ENCODE measurements at places on chromosomes 4 and X.

- DNase-seq: no peak
Observed at GRCh38 chr4:145808848-145809512, 129.0 kb downstream of the C4orf51 start.

DNA sequence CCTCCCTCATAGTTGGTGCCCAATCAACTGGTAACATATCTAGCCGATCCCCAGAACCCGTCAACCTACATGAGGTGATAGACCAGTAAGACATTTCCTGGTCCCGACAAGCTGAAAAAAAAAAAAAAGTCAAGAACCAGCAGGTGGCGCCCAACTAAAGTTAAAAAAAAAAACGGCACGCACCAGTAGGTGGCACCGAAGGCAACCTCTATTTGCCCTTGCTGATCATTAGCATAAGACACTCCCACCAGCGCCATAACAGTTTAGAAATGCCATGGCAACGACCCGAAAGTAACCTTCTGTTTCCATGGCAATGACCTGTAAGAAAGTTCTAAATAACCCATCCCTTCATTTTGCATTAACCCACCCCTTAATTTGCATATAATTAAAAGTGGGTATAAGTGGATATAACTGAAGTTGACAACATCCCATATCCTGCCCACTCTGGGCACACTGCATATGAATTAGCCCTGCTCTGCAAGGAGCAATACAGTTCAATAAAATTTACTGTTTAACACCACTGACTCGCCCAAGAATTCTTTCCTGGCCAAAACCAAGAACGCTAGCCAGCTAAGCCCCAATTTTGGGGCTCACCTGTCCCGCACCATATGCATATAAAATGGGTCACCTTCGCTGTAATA lies 83.9 kb upstream of the SPANXB1 start:
- DNase-seq: peak; percentile 22

GRCh38 chrX:97401586-97402136 lies 518.0 kb downstream of the RPA4 start:
- DNase-seq: no peak

GRCh38 chr4:187586892-187587291 lies 408.7 kb upstream of the ZFP42 start:
- no peak for DNase-seq

DNA sequence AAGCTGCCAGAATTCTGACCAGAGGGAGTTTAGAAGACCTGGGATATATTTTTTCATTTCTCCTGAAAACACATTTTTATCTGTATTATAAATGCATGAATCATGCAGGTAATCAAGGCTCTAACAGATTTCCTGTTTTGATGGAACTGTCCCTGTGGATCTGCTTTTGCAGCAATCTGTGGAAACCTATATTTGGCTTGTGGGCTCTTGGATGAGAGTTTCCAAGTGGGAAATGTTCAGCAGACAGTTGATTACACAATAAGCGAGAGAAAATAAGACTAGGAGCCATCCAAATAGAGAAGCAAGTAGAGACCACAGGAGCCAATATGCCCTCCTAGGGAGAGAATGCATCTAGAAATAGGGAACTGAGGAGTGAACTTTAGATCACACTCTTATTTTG lies 105.0 kb downstream of the NDST3 start:
- DNase-seq: no peak

DNA sequence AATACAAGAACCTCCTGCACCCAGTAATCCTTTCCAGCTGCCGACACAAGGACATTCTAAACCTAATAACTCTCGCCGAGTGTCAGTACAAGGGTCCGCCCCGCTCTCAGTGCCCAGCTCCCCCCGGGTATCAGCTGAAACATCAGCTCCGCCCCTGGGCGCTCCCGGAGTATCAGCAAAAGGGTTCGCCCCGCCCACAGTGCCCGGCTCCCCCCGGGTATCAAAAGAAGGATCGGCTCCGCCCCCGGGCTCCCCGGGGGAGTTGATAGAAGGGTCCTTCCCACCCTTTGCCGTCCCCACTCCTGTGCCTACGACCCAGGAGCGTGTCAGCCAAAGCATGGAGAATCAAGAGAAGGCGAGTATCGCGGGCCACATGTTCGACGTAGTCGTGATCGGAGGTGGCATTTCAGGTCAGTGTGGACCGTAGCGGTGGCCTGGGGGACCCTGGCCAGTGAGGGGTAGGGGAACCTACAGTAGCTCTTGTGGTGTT lies at the start of gene MAOA:
MAOA (plus strand) TSS at position 295 of the 490 bp plus-strand sequence; CDS start at position 338, 43 bp downstream.
- no peak for DNase-seq

DNA sequence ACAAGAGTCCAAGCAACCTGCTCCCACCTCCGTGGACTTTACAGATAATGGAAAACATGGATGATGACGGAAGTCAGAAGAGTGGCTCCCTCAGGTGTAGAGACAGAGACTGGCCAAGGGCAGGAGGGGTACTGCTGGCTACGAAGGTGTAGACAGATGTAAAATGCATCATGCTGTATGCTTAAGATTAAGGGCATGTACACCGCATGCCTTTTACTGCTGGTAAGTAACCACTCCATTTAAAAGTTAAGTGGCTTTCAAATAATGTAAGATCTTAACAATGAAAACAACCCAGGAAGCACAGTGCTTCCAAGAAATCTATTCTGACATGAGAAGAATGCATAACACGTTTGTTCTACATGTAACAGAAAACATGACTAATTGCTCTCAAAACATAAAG lies 76.9 kb upstream of the FAM9B start:
- DNase-seq: no peak

GRCh38 chrX:42751573-42751972 lies 26.4 kb downstream of the PPP1R2C start:
- DNase-seq: no peak

GRCh38 chr4:181140037-181140603 lies 1103.1 kb upstream of the TENM3 start:
- peak; percentile 6 for DNase-seq

DNA sequence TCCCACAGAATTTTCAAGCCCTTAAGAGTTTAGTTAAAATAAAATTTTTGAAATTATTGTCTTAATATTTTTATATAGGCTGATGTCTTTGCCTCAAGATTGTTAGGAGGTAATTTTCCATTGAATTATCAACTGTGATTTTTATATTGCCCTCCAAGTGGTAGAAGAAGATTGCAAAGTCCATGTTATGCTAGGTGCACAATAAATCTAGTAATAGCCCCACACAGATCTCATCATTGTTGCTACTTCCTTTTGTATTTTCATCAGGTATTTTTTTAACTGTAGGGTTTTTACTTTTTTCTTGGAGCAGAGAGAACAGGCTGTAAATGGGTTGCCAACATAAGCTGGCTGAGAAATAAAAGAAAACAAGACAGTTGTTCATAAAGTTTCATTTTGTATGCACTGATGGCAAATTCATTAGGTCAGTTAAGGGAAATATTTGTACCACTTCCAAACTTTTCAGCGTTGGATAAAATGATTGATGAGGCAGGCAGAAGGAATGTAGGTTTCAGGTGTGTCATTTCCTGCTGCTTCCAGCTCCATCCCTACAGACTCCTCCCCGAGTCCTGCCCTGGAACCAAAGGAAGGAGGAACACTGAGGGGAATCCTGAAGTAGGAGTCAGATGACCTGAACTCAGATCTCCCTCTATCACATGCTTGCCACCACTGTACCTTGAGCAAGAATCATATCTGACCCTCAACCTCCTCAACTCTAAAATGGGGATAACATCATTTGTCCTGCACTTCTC lies 105.5 kb downstream of the PRRG1 start:
- peak; percentile 13 for DNase-seq

- DNase-seq: no peak
Observed at GRCh38 chr4:78552389-78553042, 946 bp downstream of the ANXA3 start.

- DNase-seq: no peak
Observed at GRCh38 chrX:149641432-149641831, 9.8 kb upstream of the TMEM185A start.

Measured in astrocyte of the cerebellum (primary cell).